ENCODE measurements at places on chromosomes 1 and 21.

DNA sequence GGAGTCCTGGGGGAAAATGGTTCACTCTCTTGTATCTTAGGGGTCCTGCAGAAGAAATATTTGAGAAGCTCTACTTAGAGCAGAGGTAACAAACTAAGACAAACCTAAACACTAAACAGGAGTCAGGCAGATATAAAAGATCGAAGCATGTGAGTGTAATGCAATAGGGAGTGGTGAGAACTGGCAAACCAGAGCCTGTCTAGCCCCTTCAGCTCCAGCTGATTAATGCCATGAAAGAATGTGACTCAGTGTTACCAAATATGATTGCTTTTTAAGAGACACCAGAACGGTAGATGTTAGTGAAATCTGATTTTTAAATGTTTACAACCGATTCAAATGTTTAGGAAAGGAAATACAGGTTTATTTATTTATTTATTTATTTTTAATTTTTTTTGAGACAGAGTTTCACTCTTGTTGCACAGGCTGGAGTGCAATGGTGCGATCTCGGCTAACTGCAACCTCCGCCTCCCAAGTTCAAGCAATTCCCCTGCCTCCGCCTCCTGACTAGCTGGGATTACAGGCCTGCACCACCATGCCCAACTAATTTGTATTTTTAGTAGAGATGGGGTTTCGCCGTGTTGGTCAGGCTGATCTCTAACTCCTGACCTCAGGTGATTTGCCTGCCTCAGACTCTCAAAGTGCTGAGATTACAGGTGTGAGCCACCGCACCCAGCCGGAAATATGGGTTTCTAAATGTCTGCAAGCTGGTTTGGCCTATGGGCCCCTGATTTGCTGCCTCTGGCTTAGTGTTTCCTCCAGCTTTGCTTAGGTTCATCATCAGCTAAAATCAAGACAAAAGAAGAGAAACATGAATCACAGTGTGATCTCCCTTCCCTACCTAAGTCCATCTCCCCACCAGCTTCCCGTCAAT is 12.2 kb downstream of the TXNIP start:
- no peak for DNase-seq

DNA sequence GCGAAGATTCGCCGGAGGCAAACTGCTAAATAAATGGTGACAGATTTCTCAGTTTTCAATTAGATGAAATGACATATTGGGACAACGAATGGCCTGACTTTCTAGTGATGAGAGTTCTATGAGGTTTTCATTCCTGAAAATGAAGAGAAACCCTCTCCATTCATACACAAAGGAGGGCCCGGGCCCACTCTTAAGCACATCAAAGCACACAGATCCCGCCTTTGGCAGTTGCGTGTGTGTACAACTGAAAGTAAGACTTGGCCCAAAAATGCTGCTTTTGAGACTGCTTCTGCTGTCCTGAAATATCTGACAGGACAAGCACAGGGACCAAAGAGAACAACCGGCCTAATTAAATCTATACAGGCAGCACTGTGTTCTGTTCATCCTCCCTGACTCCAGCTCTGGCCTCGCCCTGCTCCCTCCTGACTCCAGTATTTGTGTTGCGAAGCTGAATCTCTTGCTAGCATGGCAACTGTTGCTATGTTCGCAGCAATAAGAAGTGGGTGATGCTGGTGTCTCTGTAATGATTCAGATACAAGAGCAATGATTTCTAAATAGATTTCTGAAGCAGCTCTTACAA is 7.4 kb downstream of the LRRC53 start:
- no peak for DNase-seq

GRCh38 chr1:228267962-228268880 is 60.4 kb downstream of the OBSCN start:
- DNase-seq: no peak

DNA sequence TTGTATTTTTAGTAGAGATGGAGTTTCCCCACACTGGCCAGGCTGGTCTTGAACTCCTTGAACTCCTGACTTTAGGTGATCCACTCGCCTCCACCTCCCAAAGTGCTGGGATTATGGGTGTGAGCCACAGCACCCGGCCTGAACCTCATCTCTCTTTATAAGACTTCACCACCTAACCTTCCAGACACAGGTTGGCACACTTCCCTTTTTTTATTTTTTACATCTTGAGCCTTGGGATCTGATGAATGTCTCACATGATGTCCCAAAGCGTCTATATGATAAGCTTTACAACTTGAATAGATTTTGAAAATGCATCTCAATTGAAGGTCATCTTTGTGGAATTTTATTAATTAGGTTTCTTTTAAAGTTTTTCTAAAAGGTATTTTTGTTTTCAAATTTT is 172.4 kb upstream of the IVNS1ABP start:
- no peak for DNase-seq

- DNase-seq: no peak
Measured at GRCh38 chr21:38506661-38507281, 8.5 kb upstream of the ERG start.

GRCh38 chr1:51520700-51521248 is 1.7 kb upstream of the EPS15 start:
- DNase-seq: no peak

DNA sequence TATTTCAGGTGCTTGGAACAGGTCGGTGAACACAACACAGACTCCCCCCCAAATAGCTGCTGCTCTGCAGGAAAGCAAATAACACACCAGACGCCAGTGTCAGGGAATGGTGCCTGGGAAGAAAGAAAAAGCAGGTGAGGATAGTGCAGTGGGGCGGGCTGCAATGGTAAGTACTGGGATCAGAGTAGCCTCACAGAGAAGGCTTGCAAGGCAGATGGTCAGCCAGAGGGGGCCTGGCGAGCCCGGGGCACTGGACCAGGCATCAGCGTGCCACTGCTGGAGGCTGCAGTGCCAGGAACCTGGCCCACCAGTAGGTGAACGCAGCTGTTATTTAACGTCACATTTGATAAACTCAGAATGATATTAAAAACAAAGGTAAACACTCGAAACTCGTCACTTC is 60.0 kb downstream of the POFUT2 start:
- no peak for DNase-seq
